ENCODE measurements at places on chromosomes 5 and 9.
A peak's percentile ranks its signal among the peaks of the same experiment; 100 is the strongest.

- no peak for DNase-seq
Measured at GRCh38 chr9:128298535-128299482, 22.7 kb downstream of the SWI5 start.

DNA sequence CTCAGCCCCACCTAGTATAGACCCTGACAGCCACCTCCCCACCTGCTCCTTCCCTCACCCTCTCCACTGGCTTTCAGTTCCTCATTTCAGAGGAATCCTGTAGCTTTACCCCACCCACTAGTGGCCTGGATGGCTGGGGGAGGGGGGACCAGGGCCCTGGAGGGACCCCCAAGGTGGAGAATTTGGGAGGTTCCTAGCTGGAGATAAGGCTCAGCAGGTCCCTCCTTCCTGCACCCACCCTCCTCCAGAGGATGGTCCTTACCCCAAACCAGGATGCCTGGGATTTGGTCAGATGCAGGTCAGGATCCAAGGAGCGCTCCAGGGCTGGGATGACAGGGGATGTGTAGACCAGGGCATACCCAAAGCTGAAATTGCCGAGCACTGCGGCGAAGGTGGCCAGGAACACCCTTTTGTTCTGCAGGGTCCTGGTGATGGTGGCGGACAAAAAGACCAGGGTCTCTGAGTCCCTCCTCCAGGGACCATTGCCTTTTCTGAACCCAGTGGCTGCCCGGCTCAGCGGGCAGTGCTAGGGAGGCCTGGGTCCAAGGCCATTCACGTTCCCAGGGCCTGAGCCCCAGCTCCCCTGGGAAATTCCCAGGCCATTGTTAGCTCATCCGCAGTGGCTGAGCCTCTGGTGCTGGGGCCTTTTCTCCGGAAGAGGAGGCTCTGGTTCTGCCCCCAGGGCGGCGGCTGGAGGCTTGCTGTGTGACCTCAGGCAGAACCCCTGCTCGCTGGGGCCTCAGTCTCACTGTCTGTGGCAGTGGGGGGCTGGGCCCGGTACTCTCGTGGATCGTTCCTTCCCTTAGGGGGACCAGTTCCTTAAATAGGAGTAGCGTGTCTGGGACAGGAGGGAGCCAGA, 678 bp downstream of the SLC2A6 start:
- peak; percentile 54 for DNase-seq

DNA sequence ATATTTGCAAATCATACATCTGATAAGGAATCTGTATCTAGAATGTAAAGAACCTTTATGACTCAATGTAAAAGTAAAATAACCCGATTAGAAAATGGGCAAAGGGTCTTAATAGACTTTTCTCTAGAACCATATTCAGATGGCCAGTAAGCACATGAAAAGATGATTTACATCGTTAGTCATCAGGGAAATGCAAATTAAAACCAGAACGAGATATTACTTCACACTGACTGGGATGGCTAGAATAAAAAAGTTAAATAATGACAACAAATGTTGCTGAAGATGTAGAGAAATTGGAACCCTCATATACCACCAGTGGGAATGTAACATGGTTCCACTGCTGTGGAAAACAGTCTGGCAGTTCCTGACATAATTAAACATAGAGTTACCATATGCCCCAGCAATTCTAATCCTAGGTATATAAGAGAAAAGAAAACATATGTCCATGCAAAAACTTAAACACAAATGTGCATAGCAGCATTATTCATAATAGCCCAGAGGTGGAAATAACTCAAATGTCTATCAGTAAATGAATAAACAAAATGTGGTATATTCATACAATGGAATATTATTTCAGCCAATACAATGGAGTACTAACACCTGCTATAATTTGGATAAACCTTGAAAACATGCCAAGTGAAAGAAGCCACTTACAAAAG, 100.4 kb upstream of the MAMDC2 start:
- no peak for DNase-seq

- no peak for DNase-seq
Measured at GRCh38 chr5:140240987-140241706, 61.8 kb downstream of the PFDN1 start.

DNA sequence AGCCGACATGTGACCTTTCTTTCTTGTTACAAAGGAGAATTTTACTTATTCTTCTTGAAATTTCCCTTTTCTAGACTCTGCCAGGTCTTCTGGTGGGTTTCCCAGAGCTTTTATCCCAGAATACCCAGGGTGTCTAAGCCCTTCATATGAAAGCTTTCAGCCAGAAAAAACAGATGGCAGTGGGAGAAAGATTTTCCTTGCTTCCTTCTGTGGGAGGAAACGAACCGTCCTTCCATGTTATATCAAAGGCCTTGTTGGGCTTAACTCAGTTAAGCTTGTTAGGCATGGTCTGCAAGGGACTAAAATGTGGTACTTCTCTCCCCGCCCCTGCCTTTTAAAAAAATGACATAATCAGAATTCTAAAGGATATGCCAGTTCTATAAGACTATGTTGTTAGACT, 47.5 kb downstream of the SPATA31D1 start:
- DNase-seq, result no peak

DNA sequence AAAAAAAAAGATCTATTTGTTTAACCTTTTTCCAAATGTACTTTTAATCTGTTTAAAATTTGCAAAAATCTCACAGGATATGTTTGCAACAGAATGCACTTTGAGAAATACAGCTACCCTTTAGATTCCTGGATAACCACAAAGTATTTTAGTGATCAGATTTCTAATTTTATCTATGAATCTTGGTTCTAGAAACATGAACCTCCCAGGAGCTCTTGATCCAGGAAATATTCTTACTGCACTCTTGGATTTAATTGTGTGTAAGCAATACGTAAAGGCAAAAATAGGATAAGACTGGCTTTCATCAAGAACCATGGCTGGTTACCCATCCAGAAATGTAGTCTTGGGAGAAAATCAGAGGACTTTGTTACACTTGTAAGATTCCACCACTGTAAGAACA, 1581.8 kb upstream of the WWC1 start:
- no peak for DNase-seq

DNA sequence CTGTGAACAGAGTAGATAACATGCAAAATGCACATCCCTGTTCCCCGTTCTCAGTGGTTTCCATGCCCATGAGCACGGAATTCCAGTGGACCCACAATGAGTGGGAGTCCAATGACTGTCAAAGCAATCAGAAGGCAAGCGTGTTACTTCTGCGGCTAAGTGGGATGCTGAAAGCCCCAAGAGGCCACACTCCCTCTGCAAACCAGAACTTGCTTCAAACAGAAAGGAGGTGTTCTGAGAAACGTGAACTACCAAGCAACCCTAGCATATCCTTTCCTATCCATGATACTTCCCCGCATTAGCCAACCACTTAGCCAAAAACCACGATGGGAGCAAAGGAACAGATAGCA, 21.7 kb upstream of the MVB12B start:
- no peak for DNase-seq

- DNase-seq, result no peak
Measured at GRCh38 chr9:14686168-14686567, 7.1 kb downstream of the ZDHHC21 start.

- DNase-seq, result peak; percentile 43
Measured at GRCh38 chr9:110148384-110148783, 59.6 kb downstream of the C9orf152 start.

Data from CD4-positive, alpha-beta T cell treated with Interleukin-15 for 1 hour (primary cell).